ENCODE measurements at places on chromosomes 3 and 15.

GRCh38 chr3:120683671-120684301 lies 1.7 kb upstream of the HGD start:
- no peak for DNase-seq

DNA sequence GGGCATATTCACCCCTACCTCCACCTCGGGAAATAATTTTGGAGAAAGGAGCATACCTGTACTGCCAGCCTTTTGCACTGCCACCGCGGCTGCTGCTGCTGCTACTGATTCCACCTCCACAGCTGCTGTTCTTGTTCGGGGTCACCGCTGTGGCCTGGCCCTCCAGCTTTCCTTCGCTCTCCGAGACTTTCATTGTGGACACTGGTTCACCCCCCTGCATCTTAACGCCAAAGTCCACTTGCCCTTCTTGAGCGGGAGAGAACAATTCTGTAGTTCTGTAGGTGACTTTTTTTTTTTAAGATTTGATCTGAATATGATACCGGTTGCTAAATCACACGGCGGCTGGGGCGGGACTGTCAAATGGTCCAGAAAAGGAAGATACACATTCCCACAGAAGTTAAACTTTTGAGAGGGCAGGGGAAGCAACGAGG lies 701 bp downstream of the OSBPL11 start:
- no peak for DNase-seq

GRCh38 chr3:113142476-113142875 lies 68.9 kb upstream of the BOC start:
- DNase-seq = no peak

DNA sequence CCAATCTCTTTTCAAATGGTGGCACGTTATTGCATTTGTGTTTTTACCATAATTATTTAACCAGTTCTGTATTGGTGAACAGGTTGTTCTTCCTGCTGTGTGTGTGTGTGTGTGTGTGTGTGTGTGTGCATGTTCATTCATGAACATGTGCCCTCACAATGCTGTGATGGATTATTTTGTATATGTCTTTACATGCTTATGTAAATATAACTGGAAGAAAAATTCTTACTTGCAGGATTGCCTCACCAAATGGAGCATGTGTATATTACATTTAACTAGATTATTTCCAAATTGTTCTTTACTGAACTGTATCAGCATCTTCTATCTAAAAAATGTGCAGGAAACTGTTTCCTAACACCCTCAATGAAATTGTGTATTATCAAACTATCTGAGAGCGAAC lies 175.2 kb upstream of the ZPLD1 start:
- no peak for DNase-seq

GRCh38 chr3:148651549-148651948 lies 46.2 kb upstream of the AGTR1 start:
- no peak for DNase-seq

- DNase-seq = no peak
These were observed 6.5 kb downstream of the KLHL18 start for GRCh38 chr3:47288966-47289910.

DNA sequence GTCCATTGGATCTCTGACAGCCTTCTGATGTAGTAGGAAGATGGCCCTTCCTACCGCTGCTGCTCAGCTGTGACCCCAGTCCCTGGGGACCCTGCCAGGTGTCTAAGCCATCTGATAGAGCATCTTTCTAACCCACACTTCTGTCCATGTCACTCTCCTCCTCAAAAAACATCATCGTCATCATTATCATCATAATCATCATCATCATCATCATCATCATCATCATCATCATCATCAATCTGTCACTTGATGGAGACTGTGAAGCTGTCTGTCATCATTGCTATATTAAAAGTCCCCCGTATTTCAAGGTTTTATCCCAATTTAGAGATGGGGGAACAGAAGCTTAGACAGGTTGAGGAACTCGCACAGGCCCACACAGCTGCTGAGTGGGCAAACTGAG lies 75.1 kb upstream of the SLC6A11 start:
- no peak for DNase-seq

- no peak for DNase-seq
These were observed 203.7 kb downstream of the ABHD5 start for GRCh38 chr3:43894176-43895049.

GRCh38 chr3:31043184-31043819 lies 148.8 kb upstream of the GADL1 start:
- no peak for DNase-seq

DNA sequence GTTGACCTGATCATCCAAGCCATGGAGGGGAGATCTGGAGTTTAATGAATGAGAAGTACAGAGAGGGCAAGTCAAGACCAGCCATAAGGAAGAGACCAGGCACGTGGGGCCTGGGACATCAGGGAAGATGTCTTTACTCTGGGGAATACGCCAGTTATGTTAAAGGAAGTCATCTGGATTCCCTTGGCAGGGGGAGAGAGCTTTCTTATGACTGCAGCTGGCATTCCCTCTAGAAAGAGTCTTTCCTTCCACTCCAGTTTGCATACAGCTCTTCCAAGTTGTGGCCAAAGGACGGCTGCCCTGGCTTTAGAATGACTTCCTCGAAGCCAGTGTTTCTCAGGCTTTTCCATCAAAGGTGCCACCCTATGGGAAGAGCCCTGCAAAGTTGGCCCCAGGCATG lies 93.6 kb upstream of the AGBL1 start:
- no peak for DNase-seq

- no peak for DNase-seq
These were observed 6.0 kb downstream of the PLA2G4F start for GRCh38 chr15:42150219-42150970.

- DNase-seq = peak; percentile 42
These were observed 74.7 kb downstream of the SEC22A start for GRCh38 chr3:123276346-123277006.

All from chondrocyte (in vitro differentiated cells).